ENCODE measurements at places on chromosomes 1 and 21.
A peak's percentile ranks its signal among the peaks of the same experiment; 100 is the strongest.

DNA sequence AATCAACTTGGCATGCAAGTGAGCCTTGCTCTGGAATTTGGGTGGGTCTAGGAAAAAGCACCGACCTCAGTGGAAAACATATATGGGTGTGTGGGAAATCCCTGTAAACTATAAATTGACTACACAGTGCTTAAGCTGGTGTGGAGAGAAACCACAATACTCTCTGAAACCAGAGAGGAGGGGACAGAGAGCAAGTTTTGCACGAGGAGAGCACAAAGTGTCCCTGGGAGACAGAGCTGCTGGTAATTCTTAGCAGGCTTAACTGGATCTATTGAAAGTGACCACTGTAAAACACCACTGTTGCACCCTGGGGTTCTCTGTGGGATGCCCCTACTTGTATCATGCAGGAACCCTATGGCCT lies 12.8 kb downstream of the KCNJ15 start:
- no peak for DNase-seq

GRCh38 chr1:203507759-203508158 lies 13.8 kb downstream of the OPTC start:
- DNase-seq, result no peak

DNA sequence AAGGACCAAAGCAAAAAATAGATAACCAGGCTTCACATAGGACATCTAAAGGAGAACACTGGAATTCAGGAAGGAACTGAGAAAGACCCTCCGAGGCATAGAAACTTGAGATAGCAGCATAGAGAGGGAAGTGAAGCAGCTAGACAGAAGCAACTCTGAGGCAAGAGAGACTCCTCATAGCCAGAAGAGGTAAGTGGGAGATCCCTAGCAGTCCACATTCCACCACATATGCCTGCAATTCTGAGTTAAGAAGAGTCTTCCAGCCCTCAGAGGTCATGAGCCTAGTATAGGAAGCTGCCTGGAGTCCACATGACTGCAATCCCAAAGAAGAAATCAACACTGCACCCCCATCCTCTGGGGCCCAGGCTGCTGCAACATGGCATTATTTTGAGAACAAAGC lies 13.9 kb upstream of the FGGY start:
- no peak for DNase-seq

DNA sequence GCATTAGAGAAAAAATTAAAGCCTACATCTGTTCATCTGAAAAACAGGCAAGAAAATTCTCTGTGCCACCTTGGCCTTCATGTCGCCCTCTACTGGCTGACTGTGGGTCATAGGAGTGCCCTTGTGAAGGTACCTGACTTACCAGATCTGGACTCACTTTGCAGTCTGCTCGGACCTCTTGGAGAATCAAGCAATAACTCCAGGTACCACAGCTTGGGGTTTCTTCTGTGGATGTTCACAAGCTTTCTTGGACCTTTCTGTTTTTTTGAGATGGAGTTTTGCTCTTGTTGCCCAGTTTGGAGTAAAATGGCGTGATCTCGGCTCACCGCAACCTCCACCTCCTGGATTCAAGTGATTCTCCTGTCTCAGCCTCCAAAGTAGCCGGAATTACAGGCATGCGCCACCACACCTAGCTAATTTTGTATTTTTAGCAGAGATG lies 2.4 kb upstream of the PRAMEF18 start:
- DNase-seq, result no peak

DNA sequence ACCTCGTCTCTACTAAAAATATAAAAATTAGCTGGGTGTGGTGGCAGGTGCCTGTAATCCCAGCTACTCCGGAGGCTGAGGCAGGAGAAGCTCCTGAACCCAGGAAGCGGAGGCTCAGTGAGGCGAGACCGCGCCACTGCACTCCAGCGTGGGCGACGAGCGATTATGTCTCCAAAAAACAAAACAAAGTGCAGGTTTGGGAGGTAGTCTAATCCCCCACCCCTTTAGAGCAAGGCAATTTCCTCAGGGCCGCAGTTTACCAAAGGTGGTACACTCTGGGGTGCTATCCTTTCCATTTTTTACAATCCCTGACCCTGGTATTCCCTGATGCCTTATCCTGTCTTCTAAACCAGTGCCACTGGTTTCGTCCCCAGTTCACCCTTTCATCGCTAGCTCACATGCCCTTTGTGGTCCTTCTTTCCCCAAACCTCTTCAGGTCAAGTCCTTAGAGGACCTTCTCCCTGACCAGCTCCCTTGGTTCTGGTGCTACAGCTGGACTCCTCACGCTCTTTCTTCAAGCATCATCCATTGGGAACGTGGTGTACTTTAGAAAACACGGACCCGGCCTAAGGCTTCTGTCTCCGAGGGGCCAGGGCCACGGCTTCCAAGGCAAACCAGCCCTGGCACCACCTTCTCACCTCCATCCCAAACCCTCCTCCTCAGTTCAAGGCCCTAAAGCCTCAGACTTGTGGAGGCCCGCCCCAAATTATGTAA lies 873 bp downstream of the IFT25 start:
- DNase-seq, result no peak

GRCh38 chr1:37394574-37395464 lies 79.6 kb upstream of the ZC3H12A start:
- peak; percentile 60 for DNase-seq

GRCh38 chr21:23899561-23899960 lies 1707.7 kb downstream of the MRPL39 start:
- DNase-seq, result no peak

- DNase-seq, result no peak
Measured at GRCh38 chr1:93255222-93256079, 74.9 kb downstream of the CCDC18 start.

DNA sequence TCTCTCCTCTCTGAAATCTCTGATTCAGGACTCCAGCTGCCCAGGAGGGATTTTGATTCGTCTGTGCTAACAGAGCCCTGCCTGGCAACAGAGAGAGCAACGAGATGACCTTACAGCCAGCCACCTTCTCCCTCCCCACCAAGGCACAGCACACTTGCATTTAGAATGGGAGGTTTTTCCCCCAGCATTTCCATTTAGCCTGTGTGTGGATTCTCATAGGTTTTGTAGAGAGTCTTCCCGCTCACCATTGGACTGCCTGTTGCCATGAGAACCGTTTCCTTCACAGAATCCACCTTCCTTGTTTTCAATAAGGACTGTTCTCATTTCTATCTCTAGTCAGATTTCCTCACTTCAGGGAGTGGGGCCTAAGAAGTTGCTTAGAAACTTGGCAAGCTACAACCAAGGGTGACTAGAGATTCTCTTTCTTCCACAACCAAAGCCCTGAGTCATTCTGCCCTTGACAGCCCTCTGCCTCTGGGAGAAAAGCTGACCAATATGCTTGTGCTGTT lies 5.8 kb upstream of the IKBKE start:
- no peak for DNase-seq

- no peak for DNase-seq
Measured at GRCh38 chr1:246178717-246179311, 328.3 kb downstream of the SMYD3 start.

- no peak for DNase-seq
Measured at GRCh38 chr1:34029515-34029914, 135.5 kb downstream of the CSMD2 start.

DNA sequence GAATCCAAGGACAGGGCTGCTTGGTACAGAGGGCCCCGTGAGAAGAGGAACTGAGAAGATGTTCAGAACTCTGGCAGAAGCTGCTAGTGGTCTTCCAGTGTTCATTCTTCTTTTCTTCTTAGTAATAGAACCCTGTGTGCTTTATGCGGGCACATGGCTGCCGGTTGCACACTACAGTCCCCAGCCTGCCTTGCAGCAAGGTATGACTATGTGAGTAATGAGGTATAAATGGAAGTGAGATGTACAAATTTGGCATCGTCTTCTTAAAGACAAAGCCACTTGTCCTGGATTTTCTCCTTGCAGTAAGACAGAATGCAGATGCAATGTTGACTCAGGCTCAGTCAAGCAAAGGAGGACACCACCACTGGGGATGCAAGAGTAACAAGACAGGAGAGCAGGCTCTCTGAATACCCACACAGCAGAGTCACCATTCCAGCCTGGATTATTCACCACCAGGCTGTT lies 15.0 kb upstream of the ATP1B1 start:
- DNase-seq, result no peak

GRCh38 chr1:2628933-2629626 lies 3.7 kb downstream of the MMEL1 start:
- DNase-seq, result no peak

GRCh38 chr21:40386294-40386911 lies 460.6 kb downstream of the DSCAM start:
- DNase-seq, result no peak

DNA sequence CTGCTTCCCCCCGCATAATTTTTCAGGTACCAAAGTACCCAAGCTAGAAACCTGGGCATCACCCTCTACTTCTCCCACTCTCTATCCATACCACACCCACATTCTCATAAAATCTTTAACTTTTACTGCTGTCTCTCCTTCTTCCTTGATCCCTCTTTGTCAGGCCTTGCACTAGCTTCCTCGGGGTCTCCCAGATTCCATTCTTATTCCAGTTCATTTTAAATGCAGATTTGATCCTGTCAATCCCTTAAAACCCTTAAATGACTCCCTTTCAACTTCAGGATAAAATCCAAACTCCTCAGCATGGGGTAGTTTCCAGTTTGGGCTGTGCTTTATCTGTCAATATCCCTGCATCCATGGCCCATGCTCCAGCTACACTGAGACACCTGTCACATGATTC lies 343.5 kb downstream of the PBX1 start:
- no peak for DNase-seq

- no peak for DNase-seq
Measured at GRCh38 chr21:39217356-39218081, 34.3 kb upstream of the PSMG1 start.

GRCh38 chr1:119908661-119909060 lies 12.3 kb upstream of the ADAM30 start:
- DNase-seq, result no peak

- DNase-seq, result no peak
Measured at GRCh38 chr21:22352088-22352487, 1353.9 kb downstream of the NCAM2 start.

DNA sequence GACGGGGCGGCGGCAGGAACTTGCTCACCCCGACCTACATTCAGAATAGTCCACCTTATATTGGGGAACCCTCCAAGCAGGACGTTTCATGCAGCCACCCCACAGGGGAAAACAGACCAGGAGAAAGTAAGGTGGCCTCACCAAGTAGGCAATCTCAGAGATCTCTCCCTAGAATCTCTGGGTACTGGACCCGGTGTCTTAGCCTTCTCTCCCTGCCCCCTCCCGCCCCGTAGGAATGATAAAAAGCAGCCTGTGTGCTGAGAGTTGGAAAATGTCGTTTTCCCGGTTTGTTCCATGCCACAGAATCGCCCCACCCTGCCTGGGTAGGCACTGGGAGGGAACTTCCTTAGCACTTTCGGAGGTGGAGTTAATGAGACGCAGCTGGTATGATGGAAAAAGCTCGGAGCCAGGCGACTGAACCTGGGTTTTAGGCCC lies 789 bp upstream of the PTPN14 start:
- DNase-seq, result no peak

DNA sequence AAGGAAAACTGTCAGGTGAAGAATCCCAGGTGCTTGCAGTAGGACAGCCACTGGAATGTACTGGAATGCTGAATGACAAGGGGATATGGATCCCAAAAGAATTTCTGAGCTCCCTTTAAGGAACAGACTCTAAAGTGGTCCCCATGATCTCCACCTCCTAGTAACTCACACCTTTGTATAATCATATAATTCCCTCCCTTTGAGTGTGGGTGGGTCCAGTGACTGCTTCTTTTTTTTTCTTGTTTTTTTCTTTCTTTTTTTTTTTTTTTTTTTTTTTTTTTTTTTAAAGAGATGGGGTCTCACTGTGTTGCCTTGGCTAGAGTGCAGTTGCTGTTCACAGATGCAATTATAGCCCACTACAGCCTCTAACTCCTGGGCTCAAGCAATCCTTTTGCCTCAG lies 28.5 kb upstream of the H3-3A start:
- DNase-seq, result no peak

DNA sequence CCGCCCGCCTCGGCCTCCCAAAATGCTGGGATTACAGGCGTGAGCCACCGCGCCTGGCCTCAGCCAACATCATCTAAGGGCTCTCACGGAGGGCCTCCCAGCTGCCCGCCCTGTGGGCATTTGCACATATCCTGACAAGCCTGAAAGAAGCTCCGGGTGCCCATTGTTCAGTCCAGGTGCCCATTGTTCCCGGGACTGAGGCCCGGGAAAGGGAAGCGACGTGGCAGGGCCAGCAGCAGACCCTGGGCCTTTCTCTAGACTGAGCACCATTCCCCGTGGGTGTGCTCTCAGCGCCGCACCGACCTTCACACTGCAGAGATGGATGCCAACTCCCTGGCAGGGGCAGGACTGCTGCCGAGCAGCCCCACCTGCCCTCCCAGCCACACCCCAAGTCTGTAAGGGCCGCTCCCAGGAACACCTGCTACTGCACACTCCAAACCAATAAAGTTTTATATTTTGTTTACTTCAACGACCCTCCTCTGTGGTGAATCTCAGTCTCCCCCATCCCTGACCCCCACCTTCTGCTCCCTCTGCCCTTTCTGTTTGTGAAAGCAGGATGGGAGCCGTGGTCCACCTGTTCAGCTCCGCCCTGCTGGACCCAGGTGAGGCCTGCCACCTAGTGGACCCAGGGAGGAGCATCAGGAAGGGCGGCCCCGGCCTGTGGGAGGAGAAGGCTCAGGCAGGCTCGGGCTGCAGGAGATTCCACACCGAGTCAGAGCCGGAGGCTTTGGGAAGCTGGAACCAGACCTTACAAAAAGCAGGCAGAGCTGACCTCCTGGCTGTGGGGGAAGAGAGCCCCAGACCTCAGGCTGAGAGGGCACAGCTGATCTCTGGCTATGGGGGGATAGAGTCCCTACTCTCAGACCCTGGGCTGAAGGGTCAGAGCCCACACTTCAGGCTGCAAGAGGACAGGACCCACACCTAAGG lies 1.1 kb upstream of the TMEM82 start:
- DNase-seq, result peak; percentile 95

- no peak for DNase-seq
Measured at GRCh38 chr1:4086921-4087320, 186.8 kb upstream of the C1orf174 start.

DNA sequence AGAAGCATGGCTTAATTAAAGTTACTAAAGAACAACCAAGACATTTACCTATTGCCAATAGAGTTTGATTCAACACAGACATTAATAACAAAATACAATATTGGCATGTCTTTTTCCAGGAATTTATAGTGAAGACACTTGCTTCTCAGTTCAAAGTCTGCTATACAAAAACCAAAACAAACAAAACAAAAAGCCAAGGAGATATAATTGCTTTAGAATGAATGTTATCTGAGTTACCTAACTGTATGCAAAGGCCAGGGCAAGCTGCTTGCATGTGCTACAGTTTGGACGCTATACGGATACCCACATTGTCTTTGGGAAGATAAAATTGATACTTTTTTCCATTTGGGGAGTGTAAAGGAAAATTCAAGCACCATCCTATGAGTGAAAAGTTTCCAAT lies 13.6 kb downstream of the FMO5 start:
- DNase-seq, result no peak

DNA sequence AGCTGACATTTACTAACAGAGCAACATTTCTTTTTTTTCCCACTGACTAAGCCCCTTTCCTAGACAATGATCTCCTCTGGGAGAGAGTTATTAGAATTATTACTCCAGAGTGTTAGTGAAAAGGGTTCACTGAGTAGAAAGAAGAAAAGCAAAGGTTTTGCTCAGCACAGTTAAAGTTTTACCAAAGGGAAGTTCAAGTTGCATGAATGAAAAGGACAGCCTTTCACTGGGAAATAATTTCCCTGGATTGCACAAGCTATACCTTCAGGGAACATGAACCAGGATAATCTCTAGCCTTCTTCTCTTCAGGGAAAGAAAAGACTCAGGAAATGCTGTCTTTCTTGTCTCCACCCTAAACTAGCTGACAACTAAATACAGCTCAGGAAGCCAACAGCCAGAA lies 71.4 kb upstream of the ESRRG start:
- no peak for DNase-seq

- no peak for DNase-seq
Measured at GRCh38 chr1:175471039-175471800, 272.2 kb downstream of the TNR start.

- DNase-seq, result no peak
Measured at GRCh38 chr1:235939480-235939775, 72.7 kb upstream of the LYST start.
